Stimulated activated CD8-positive, alpha-beta memory T cell treated with anti-CD3 and anti-CD28 coated beads, Interleukin-15, amount 100 ng/mL, for 4 hours (primary cell): ENCODE measurements at places on chromosomes 4 and X.

GRCh38 chrX:108053218-108053617 lies 8.4 kb downstream of the VSIG1 start:
- no peak for DNase-seq

DNA sequence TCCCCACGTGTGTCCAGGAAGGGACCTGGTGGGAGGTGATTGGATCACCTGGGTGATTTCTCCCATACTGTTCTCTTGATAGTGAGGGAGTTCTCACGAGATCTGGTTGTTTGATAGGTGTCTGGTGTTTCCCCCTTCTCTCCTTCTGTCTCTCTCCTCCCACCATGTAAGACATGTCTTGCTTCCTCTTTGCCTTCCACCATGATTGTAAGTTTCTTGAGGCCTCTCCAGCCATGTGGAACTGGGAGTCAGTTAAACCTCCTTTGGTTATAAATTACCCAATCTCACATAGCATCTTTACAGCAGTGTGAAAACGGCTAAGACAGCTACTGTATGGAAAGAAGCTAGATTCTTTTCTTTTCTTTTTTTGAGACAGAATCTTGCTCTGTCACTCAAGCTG lies 21.6 kb upstream of the FGG start:
- DNase-seq = no peak

GRCh38 chr4:169615467-169616106 lies 3.2 kb upstream of the NEK1 start:
- DNase-seq = no peak

DNA sequence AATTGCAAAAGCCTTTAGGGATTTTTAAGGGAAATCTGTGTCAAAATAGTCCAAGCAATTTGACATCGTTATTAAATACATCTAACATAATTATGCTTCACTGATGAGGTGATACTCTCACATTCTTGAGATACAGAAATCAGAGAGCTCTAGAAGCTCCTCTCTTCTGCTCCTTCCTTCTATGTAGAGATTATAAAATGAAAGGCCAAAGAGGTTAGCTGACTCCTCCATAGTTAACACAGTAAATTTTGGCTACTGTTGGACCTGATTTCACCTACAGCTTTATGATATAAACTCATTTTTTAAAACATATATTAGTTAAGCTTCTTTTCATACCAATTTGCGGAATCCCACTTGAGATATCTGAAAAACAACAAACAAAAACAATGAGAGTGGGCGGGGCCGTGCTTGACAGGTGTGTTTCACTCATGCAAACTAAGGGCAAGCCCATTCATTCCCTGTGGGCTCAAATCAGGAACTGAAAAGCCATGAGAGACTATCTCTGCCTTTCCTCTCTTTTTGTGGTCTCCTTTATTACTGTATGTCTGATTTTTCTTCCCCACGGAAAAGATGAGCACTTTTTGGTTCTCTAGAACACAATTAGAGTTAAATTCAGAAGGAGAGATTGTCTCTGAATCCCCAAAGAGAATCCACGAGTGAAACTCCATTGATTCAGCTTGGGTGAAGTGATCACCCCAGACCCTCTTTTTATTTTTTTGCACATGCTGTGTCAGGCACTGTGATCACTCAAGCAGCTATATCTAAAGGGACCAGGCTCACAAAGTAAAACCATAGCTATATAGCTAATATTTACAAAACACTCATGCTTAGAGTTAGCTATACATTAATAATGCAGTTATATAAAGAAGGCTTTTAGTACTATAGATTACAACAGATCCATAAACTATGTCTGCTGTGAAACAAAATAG lies 566.3 kb downstream of the IL15 start:
- no peak for DNase-seq
